ENCODE measurements at places on chromosomes 5 and 9.

- DNase-seq = no peak
These were observed 61.8 kb upstream of the LRRTM2 start for GRCh38 chr5:138936968-138937345.

DNA sequence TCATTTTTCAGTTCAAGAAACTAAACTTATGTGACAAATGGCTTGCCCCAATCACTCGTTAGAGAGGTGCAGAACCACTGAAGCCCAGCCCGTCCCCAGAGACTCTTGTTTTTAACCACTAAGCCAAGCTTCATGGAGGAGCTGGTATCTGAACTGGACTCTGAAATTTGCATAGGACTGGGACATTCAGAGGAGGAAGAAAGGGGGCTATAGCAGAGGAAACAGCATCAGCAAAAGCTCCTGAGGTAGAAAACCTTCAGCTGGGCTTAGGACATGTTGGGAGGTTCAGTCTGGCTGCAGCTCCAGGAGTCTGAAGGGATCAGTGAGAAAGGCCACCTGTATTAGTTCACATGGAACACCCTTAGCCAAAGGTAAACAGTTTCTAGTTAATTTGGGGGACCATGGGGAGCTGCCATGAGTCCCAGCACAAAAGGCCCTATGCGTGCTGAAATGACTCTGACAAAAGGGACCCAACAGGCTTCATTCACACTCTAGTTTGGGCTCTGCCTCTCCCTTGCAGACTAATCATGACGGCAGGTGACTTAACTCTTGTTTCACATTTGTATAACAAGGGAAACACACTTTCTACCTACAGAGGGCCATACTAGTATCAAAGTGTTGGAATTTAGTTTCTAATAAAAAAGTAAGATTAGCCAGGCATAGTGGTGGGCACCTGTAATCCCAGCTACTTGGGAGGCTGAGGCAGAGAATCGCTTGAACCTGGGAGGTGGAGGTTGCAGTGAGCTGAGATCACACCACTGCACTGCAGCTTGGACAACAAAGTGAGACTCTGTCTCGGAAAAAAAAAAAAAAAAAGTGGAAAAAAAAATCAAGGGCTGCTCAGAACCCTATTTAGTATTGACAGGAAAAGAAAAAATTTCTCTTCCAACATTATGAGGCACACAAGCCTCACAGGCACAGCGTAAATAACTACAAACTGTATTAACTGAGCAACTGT is 10.2 kb downstream of the FBXO10 start:
- no peak for DNase-seq

GRCh38 chr5:66757219-66757833 is 161.1 kb downstream of the MAST4 start:
- DNase-seq = peak; percentile 50

GRCh38 chr5:164614707-164615106 is 1109.3 kb downstream of the MAT2B start:
- DNase-seq = no peak

DNA sequence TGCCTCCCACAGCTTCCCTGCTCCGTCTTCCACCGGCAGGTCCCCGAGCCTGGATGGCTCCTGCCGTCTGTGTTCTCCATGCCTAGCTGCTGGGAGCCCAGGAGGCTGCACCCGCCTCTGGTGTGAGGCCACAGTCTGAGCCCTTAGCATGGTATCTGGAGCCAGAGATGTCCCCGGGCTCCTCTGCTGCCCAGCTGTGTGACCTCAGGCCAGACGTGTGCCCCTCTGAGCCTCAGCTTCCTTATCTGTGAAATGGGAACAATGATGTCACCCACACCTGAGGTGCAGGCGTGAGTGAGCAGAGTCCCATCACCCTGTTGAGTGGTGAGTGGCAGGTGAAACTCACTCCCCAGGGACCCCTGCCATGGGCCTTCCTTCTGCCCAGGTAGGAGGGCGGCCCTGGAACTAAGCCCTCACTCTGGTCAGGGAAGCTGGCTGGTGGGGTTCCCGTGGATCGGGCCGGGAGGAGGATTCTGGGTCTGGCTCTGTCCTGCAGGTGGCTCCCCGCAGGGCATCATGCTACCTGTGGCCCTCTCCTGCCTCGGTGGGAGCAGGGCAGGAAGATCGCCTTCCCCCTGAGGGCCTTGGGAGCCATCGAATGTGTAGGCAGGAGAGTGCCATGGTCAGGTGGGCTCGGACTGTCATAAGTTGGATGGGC is 239.0 kb downstream of the PBX3 start:
- no peak for DNase-seq

DNA sequence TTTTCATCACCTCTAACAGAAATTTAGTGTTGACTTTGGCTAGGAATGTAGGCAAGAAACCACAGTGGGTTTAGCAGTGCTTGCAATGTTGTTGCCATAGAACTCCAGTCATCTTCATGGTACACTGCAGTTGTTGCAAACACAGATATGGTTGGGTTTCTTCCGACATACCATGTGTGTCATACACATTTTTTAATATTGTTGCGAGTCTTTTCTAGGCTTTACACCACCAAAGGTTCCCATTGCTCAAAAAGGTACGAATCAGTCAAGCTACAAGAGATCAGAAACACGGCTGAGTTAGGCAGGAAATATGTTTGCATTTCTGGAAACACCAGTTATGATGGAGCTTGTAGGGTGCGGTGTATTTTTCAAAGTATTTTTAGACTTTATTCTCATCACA is 172.4 kb downstream of the SYK start:
- no peak for DNase-seq

DNA sequence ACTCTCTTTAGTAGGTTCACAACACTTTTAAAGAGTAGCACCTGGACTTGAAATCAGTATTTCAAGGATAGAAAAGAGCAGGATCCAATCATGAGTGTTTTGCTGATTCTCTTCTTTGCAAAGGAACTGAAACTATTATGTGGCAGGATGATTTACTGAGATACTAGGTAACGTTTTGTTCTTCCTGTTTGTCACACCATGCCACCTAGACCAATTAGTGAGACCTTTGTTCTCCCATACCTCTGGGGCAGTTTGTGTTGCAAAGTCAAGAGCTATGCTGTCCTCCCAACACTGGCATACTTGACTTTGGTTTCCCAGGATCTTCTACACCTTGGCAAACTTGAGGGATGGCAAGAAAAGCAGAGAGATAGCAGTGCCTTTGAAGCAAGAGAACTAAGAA is 43.4 kb downstream of the PPP1R2B start:
- no peak for DNase-seq

DNA sequence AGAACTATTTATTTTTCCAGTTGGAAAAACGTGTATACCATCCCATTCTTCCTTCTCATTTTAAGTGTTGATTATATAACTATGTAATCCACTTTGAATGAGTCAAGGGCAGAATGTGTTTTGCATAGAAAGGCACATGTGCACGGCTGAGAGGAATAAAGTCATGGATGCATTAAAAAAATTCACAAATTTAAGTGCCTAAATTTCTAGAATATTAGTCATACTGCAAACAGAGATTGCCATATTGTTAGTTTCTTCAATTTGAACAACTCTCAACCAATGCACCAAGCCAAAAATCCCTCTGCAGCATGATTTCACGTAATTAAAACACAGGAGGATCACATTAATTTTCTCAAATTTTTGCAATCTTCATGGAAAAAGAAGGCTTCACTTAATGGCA is 166.3 kb downstream of the MPDZ start:
- DNase-seq = no peak

GRCh38 chr5:32769711-32770110 is 58.6 kb downstream of the NPR3 start:
- DNase-seq = no peak

DNA sequence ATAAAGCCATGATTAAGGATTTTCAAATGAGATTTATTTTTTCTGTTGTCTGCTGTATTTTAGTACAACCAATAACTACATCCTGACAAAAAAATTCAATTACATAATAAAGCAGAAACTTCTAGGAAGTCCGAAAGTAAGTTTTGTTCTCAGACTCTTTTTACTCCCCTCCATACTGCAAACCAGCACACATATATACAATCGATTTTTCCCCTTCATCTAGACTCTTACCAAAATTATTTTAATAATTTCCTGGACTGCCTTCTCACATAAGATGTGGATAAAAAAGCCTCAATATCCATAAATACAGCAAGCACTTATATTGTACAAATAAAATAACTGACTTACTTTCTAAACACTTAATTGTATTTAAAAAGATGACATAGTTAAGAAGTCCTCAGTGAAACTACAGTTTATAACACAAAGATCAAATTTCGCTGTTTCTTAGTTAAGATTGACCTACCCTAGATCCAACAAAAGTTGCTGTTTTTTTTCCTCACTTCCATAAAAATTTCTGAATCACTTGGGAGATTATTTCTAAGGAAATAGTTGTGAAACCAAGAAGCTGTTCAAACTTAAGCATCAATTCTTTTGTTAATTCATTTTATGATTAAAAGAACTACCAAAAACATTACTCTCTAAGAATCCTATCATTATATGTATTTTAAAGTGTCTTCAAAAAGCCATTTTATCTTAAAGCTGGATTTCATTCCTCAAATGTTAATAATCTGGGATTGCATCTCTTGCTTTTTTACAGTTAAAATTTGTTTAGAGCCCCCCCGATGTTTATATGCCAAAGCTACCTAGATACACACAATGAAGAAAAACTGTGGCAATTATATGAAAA is 74.7 kb upstream of the IFNE start:
- DNase-seq = no peak

Data from activated naive CD4-positive, alpha-beta T cell treated with anti-CD3 and anti-CD28 coated beads, Interleukin-2, amount 10 ng/mL, durations not matched to agents 7 days and 5 days (primary cell).